ENCODE measurements at places on chromosomes 1 and 21.

GRCh38 chr1:93995837-93996536, 86.8 kb upstream of the GCLM start:
- no peak for DNase-seq

- DNase-seq = no peak
Observed at GRCh38 chr1:17689011-17689410, 66.1 kb upstream of the ACTL8 start.

GRCh38 chr1:200436436-200436835, 26.6 kb upstream of the ZNF281 start:
- no peak for DNase-seq

GRCh38 chr1:54558434-54559030, 10.5 kb downstream of the ACOT11 start:
- DNase-seq = no peak

- DNase-seq = no peak
Observed at GRCh38 chr1:156384658-156385057, 15.6 kb downstream of the RHBG start.

DNA sequence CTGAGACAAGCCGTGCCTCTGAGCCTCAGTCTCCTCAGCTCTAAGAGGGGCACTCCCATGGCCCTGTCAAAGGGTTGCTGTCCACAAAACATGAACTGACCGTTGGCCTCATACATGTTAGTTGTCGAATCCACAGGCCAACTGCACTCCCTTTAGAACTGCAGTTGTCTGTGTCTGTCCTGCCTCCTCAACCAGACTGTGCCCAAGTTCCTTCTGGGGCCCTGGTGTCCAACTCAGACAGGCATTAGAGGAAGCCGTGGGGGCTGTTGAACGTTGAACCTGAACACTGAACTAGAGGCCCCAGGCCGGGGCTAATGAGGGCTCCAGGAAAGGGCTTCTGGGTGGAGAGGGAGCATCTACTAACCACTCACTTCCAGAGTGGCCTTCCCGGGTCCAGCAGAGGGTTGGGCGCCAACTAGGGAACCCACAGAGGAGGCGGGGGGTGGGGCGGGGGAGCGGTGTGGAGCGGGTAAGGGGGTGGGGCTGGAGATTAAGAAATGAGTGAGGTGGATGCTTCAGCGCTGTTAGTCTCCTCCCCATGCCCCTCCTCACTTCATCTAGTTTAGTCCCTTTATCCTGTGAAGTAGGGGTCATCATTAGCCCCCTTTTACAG, at the start of gene RAB42:
Gene RAB42, plus strand, starts transcription at position 558 of the 613 bp plus-strand sequence. CDS start 247 bp downstream, outside the sequence.
- no peak for DNase-seq

GRCh38 chr1:110877776-110878175, 4.8 kb downstream of the CD53 start:
- DNase-seq = no peak

GRCh38 chr1:209038735-209039134, 544.8 kb upstream of the CAMK1G start:
- DNase-seq = no peak

DNA sequence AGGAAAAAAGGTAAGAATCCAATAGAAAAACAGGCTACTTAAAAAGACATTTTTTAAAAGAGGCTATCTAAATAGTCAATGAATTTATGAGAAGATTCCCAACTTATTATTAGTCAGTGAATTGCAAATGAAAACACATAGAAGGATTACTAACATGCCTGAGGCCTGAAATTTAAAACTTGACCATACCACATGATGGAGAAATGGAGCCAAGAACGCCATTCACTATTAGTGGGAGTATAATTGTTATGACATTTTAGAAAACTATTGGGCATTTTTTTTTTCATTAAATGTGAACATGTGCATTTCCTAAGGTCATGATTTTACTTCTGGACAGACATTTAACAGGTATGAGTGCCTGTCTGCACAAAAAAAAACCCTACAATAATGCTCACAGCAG, 24.8 kb upstream of the OR2B11 start:
- no peak for DNase-seq

All from stimulated activated CD8-positive, alpha-beta memory T cell treated with anti-CD3 and anti-CD28 coated beads, Interleukin-2, amount 100 ng/mL, for 48 hours (primary cell).